ENCODE measurements at places on chromosomes 12 and 14. TPM values are rescaled to one million over a fixed set of nuclear protein-coding genes. Genes with fewer than 3 reads are reported as not detected.
A peak's percentile ranks its signal among the peaks of the same experiment; 100 is the strongest.

IGF1 gene
- total RNA-seq = not detected

DNA sequence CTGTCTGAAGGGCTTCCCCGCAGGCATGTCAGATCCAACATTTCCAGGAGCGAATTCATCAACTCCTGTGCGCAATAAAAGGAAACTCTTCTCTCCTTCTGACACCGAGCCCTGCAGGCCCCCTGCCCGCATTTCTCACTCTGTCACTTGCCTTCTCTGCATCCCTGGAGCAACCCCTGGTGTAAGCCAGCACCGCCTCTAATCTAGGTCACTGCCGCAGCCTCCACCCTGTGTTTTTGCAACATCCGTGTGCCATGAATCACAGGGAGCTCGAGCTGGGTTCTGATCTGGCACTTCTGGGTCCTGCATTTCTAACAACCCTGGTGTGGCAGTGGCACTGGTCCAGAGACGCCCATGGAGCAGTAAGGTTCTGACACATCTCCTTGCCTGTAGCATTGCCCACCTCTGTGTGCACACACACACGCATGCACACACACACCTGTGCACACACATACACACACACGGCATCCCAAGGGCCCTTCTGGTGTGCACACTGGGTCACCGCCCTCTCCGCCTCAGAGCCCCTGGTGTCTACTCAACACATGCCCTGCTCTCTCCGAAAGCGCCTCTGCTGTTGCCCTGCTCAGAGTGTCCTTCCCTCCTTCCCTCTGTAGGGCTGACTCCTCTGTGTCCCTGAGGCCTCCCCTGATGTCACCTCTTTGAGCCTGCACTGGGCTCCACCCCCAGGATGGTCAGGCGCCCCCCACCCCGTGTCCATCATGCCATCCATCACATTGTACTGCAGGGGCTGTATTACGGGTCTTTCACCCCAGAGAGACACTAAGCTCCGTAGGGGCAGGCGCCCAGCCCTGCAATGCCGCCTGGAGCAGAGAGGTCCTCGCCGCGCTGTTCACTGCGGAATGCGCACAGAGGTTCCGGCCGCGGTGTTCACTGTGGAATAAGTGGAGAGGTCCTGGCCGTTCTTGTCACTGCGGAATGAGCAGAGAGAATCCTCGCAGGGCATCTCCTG lies 111.4 kb upstream of the SFSWAP start:
- DNase-seq = no peak
- no peak overlapping the region for H3K4me3 ChIP-seq
- H3K27me3 ChIP-seq = no peaks in the 10 kb centered on the region
- H3K4me1 ChIP-seq = peaks cover 20% of the 10 kb centered on the region

GRCh38 chr12:92338671-92339070 lies 193.0 kb upstream of the BTG1 start:
- no peak overlapping the region for H3K4me3 ChIP-seq
- H3K27me3 ChIP-seq = no peaks in the 10 kb centered on the region
- H3K36me3 ChIP-seq = peaks cover 2% of the 10 kb centered on the region
- H3K27ac ChIP-seq = no peak overlapping the region

VRTN gene
- total RNA-seq = not detected

GRCh38 chr14:63308723-63309317 lies 9.9 kb downstream of the GPHB5 start:
- H3K4me1 ChIP-seq = no peaks in the 10 kb centered on the region
- no peak overlapping the region for H3K27ac ChIP-seq

DNA sequence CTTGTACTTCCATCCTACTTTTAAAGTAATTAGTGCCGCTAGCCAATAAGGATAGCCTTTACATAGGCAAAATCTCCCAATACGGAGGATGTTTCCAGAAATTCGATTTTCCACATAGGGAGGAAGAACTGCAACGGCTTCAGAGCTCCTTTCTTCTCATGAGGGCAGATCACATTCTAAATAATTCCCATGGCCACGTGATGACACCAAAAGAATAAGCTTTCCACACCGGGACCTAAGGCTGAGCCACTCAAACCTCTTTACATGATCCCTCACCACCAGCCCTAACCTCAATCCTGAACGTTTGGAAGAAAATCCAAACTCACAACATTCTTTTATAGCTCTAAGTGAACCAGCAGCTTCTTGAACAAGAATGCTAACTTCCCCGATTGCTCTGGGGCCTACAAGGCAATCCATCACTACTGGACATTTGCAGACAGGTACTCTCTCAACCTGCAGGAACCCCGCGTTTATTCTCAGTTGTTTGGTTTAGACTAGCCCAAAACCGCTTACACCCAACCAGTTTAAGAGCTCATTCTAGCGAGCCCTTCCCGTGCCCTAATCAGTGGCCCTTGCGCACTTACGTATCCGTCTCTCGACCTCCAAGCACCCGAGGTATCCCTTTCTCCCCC lies 884 bp downstream of the CAPRIN2 start:
- peak overlapping the region; percentile 51 for H3K27ac ChIP-seq
- peak overlapping the region; percentile 94 for H3K4me3 ChIP-seq
- DNase-seq = no peak
- H3K4me1 ChIP-seq = peaks cover 38% of the 10 kb centered on the region

FGF23 gene
- not detected for total RNA-seq

NAV3 gene
- not detected for total RNA-seq

RDH12 gene
- not detected for total RNA-seq

GRCh38 chr14:80987235-80988032 lies 32.0 kb downstream of the TSHR start:
- H3K4me1 ChIP-seq = no peaks in the 10 kb centered on the region
- peak; percentile 80 for DNase-seq
- no peaks in the 10 kb centered on the region for H3K36me3 ChIP-seq
- H3K4me3 ChIP-seq = no peak overlapping the region

DNA sequence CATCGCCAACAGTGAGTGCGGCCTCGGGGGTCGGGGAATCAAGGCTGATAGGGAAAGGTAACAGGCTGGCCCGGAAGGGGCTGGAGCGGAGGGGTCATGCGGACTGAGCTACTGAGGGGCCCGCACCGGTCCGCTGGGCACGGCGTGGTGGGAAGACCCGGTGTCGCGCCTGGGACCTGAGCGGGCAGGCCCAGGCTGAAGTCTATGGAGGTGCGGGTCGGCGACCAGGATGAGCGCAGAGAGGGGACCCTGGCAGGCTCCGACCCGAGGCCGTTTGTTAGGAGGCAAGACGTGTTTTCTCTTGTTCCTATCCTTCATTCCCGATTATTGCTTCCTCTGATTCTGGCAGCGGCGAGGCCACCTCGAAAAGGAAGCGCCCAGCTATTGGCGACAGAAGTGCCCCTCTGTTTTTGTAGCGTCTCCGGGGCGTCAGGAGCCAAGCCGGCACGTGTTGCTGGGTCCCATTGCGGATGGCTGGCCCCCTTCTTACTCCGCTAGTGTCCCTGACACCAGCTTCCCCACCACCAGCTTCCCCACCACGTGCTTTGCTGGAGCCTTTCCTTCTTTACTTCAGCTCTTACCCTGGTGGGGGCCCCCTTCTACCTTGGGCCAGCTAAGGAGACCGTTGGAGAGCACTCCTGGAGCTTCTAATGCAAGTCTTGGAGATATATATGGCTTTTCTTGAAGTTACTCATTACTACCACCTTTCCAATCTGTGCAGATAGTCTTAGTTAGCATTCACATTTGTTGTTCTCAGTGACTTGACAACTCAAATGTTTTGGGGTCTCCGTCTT lies 653 bp downstream of the PA2G4 start:
- peaks cover 48% of the 10 kb centered on the region for H3K36me3 ChIP-seq
- peaks cover 38% of the 10 kb centered on the region for H3K4me1 ChIP-seq
- peak overlapping the region; percentile 99 for H3K27ac ChIP-seq
- DNase-seq = peak; percentile 42

DNA sequence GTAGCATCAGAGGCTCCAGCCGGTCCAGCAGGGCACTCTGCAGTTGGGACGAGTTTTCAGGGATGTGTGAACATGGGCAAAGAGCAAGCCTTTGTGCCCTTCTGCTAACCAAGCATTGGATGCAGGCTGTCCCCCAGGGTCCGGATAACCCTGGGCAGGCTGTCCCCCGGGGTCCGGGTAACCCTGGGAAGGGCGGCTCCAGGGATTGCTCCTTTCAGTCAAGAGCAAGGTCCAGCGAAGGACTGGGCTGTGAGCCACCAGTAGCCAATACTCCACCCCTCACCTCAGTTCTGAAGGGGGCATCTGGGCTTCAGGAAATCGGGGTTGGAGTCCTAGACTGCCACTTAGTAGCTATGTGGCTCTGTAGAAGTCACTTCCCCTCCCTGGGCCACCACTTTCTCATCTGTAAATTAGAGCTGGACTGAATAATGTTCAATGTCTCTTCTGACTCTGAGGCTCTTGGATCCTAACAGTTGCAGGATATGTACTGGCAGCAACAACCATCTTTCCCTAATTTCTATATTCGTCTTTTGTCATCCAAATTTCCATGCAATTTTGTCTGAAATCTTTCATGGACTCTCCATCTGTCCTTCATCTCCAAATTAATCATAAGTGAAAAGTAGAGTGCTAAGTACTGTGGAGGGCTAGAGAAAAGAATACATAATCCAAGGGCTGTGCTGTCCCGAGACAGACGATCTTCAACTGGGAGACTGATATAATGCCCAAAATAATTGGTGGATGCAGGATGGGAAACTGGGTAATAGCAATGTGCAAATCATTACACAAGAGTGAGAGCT lies 137.4 kb upstream of the NTF3 start:
- no peak for DNase-seq
- H3K27me3 ChIP-seq = peaks cover 2% of the 10 kb centered on the region

DNA sequence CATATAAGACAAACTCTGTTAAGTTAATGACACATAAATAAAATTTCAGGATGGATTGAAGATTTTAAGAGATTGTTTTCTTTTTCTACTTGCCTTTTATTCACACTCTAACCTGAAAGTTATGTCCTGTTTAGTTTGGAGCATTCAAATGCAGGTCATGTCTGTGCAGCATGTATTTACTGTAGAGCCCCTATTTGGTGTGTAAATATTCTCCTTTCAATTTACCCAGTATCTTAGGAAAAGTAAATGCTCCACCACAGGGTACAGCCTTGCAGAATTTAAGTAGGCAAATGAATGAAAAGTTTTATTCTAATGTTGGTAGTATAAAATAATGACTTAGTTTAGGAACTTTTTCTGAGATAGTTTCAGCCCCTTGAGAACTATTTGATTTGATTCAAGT lies 6.2 kb upstream of the DCN start:
- DNase-seq = no peak
- H3K4me3 ChIP-seq = no peak overlapping the region
- H3K27ac ChIP-seq = no peak overlapping the region
- H3K4me1 ChIP-seq = no peaks in the 10 kb centered on the region

GRCh38 chr14:20698018-20698329 lies 9.4 kb downstream of the ANG start:
- no peaks in the 10 kb centered on the region for H3K4me1 ChIP-seq
- H3K27me3 ChIP-seq = no peaks in the 10 kb centered on the region
- no peak overlapping the region for H3K4me3 ChIP-seq
- DNase-seq = no peak

PIWIL1 gene
- not detected for total RNA-seq

CMA1 gene
- total RNA-seq = 2.1 TPM

DNA sequence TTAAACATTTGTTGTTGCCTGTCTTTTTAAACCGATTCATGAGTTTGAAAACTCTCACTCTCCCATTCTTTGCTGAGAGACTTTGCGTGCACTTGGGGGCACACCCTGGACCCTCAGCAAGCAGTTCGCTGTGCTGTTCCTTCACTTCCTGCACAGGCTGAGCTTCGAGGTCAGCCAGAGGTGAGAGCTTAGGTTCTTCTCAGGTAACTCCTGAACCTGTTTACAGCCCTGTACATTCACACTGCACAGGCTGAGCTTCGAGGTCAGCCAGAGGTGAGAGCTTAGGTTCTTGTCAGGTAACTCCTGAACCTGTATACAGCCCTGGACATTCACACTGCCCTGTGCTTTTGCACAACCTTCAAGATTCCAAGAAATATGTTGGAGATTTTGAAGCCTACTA lies 9.8 kb upstream of the CLECL1 start:
- no peaks in the 10 kb centered on the region for H3K27me3 ChIP-seq
- H3K27ac ChIP-seq = peak overlapping the region; percentile 13
- no peak for DNase-seq
- peaks cover 62% of the 10 kb centered on the region for H3K4me1 ChIP-seq
- peaks cover 3% of the 10 kb centered on the region for H3K36me3 ChIP-seq

DNA sequence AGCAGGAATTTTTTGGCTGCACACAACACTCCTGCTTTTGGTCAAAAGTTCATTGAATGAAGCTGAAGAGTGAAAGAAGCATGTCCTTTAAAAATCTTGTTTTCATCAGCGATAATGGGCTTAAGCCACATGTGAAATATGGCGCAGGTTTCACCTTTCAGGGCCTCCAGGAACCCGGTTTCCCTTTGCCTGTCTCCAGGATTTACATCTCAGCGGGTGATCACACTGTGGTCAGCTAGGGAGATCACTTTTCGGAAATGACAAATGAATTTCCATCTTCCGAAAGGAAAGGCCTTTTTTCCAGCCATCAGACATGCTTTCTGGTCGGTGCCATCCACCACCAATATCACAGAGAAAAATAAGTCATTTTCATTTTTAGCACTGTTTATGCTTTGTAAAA lies 727.1 kb upstream of the TBX3 start:
- no peaks in the 10 kb centered on the region for H3K4me1 ChIP-seq
- no peak for DNase-seq
- no peak overlapping the region for H3K4me3 ChIP-seq

DNA sequence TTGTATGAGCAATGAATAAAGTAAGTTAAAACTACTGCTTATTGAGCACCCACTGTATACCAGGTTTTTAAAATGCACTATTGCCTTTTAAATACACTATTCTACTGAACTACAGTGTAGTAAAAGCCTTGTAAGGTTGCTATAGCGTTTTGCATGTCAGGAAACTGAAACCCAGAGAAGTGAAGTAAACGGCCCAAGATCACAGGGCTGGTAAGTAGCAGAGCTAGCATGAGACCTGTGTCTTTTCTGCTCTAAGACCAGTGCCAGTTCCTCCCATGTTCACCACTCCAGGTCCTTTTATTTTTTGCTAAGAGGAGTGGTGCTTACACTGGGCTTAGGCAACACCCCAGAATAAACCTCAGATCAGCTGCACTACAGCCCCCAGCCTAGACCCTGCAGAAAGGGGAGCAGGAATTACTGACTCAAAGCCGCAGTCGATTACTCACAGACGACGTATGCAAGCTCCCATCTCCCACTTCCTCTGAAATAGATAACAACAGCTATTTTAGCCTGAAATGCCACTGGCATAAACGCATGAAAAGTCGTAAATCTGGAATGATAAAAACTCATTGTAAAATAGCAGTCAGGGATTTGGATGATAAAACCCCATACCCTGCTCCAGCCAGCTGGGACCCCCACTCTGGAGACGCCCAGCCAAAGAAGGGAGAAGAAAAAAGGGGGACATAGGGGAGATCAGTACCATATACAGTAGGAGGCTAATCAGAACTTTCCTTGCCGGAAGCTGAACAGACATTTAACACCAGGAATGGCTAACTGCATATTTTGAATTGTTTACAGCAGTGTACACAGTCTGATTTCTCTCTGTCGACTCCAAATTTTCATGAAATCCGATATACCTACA lies 108.3 kb downstream of the NUAK1 start:
- H3K27ac ChIP-seq = no peak overlapping the region
- H3K4me3 ChIP-seq = no peak overlapping the region
- no peaks in the 10 kb centered on the region for H3K4me1 ChIP-seq
- H3K36me3 ChIP-seq = no peaks in the 10 kb centered on the region

KLRK1 gene
- total RNA-seq = 0.35 TPM

GRCh38 chr14:80434574-80435321 lies 223.4 kb upstream of the DIO2 start:
- no peaks in the 10 kb centered on the region for H3K27me3 ChIP-seq
- no peak overlapping the region for H3K4me3 ChIP-seq
- no peaks in the 10 kb centered on the region for H3K36me3 ChIP-seq
- no peak for DNase-seq

MSRB3 gene
- total RNA-seq = not detected

GNB3 gene
- 0.54 TPM for total RNA-seq

- H3K4me3 ChIP-seq = no peak overlapping the region
- H3K27ac ChIP-seq = no peak overlapping the region
- DNase-seq = no peak
- no peaks in the 10 kb centered on the region for H3K36me3 ChIP-seq
- H3K27me3 ChIP-seq = no peaks in the 10 kb centered on the region
These were observed 71.7 kb upstream of the REP15 start for GRCh38 chr12:27624586-27624985.

GYS2 gene
- total RNA-seq = not detected

All from activated naive CD4-positive, alpha-beta T cell treated with anti-CD3 and anti-CD28 coated beads for 36 hours (primary cell).